ENCODE measurements at places on chromosomes 12 and 14.

DNA sequence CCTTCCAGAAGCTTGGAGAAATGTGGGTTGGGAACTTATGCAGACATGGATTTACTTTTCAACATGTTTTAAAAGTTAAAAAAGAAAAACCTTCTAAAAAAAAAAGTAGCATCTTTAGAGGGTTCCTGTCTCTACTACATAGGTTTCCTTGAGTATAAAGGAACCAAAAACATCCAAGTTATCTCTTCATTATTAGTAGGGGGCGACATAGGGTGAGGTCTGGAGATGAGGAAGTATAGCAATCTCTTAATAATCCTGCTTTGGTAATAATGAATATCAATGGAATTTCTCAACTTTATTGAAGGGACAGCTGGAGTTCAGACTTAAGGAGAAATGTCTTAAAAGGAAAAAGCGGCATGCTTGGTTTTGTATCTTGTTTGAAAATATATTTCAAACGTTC is 6.5 kb upstream of the PLXNC1 start:
- DNase-seq = no peak

GRCh38 chr12:108419949-108420348 is 80.8 kb upstream of the CMKLR1 start:
- no peak for DNase-seq

GRCh38 chr12:128571906-128572810 is 251.6 kb downstream of the SLC15A4 start:
- no peak for DNase-seq

- DNase-seq = no peak
These were observed 36.6 kb downstream of the FERMT2 start for GRCh38 chr14:52914295-52914694.

- DNase-seq = no peak
These were observed 344.6 kb upstream of the MGAT4C start for GRCh38 chr12:86600664-86601231.

DNA sequence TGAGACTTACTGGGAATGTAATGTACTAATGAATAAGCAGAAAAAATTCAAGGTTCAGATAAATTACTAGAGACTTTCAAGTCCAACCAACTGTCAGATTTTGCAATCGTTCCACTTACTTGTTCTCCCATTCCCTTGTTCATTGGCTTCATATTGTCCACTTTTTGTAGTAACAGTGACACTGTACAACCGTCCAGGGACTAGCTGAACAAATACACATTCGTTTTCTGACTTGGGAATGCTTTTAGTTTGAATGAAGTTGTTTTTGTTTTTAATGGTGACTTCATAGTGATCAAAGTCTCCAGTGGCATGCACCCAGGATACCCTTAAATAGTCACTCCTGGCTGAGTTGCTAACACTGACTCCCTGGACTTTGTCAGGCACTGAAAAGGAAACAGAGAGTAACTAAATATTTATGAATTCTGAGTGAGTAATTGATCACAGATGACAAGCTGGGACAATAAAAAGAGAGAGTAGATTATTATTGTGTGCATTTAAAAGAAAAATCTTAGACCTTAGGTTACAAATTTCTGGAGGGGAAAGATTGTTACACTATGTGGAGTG is 65.4 kb downstream of the PTPRB start:
- no peak for DNase-seq

DNA sequence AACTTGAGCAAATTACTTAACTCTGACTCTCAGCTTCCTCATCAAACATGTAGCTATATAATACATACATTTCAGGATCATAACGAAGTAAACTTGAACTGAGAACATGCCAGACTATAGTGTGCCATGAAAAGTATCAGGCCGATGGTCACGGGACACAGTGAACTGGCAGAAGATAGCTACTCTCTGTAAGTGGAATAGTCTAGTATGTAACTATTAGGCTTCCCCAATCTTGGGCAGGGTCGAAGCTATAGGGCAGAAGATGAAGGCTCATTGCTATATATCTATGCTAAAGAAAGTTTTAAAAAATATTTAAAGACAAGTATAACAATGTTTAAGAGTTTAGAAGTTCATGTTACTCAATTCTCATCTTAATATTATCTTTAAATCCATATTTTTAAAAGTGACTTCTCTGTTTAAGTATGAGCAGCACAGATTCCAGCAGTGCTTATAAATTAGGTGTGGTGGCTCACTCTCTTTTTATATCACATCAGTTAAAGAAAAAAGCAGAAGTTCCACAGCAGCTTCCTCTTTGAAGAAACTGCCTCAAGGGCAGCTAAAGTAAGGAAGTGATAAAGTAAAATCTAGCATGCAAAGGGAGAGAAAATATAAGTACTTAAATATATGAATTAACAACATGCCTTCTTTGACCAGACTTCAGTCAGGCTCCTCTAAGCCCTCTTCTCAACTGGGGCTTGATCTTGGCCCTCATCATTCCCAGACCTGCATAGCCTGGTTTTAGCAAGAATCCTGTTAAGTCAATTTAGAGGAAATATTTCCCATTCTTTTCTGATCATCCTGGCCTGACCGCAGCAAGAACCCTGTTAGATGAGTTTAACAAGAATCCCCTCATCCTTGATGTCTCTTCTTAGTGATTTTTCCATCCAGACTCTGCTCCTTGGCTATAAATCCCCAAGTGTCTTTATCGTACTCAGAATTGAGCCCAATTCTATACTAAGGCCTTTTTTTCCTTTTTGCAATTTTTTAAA is 8.4 kb upstream of the GLIPR1 start:
- DNase-seq = no peak

DNA sequence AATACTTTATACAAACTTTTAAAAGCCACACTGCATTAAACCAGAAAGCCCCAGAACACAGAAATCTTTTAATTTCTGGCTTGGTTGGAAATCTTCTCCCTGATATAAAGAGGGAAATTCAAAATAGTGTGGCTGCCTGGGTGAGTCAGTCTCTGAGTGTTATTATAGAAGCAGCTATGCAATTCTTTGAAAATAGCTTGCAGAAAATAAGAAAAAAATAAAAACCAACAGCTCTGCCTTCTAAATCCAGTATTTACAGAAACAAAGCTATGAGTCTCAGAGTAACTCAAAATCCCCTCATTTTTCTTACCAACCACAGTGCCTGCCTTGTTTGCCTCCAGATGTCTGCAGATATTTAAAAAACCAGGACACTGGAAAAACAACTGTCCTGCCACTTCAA is 68.6 kb upstream of the FERMT2 start:
- no peak for DNase-seq

GRCh38 chr14:60241091-60241490 is 7.9 kb upstream of the PPM1A start:
- no peak for DNase-seq

Data from midbrain (tissue), 1 donor.